ENCODE measurements at places on chromosomes 3 and 15.

DNA sequence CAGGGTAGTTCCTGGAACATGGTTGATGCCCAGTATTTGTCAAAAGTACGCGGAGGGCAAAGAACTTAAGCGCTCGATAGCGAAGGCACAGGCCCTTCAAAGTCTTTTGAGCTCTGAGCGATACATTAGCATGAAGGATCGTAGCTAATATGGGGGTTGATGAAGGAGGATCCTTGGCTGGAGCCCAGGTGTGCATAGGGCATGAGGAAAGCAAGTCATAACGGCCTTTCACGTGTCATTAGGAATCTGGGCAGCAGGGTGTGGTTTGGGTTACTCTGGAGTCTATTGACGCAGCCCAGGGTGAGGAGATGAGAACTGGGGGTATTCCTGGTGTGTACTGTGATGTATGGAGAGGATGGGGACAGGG, 31.7 kb downstream of the SPINK8 start:
- DNase-seq, result no peak

- DNase-seq, result no peak
Measured at GRCh38 chr3:182794455-182795388, 1.4 kb downstream of the ATP11B start.

DNA sequence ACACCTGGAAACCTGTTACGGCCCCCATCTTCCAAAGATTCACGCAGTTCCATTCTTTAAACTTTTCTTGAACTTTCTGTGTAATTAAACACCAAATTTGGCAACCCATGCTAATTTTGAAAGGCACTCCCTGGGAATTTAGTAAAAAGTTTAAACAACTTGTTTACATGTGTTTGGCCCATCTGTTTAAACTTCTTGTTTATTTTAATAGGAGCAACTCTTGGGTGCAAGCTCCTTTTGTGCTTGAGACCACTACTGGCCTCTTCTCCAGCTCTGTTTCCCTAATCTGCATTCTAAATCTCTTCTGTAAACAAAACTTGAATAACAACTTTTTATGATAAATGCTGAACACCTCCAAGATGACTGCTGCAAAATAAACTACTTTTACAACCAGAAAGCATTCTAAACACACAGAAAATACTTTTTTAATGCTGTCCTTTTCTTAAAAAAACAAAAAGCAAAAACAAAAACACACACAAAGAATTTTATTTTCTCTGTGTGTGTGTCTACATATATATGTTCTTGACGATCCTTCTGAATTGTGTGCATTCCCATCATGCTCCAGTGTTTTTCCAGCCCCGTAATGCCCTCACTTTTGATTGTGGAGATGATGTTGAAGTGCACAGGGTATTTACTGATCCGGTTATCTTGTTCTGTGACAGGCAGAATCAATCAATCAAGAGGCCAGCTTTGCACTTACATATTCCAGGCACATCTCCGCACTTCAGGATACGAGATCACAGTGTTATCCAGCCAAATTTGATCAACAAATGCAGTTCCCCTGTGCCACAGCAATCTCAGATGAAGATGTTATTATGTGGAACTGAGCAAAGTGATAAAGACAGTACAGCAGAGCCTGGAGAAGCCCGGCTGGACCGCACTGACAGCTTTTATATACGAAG, 416.9 kb downstream of the FOXP1 start:
- DNase-seq, result no peak

DNA sequence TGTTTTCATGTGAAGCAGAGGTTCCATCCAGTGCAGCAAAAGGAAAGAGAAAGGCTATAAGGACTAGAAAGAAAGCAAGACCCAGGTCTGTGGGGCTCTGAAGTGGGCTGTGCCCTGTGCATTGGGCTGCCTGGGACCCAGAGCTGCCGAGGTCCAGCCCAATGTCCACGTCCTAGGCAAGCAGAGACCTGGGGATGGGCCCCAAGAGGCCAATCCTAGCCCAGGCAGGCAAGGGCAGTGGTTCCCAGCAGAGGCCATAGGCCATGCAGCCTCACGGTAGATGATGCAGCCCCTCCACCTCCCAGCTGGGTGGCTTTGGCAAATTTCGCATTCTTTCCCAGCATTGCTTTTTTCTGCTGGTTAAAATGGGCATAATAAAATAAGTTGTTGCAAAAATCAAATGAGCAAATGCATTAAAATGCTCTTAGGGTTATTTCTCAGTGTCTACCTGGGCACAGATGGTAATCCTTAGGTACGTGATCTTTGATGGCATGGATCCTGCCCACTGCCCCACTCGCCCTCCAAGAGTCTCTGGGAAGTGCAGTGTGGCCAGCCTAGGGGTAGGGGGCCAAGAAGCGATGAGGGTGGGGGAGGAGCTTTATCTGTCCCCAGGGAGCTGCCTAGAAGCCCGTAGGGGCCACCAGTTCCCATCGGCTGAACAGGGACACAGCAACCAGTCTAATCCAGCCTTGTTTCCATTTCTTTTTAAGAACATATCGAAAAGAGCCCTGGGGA, 22.3 kb upstream of the GP9 start:
- DNase-seq, result no peak

DNA sequence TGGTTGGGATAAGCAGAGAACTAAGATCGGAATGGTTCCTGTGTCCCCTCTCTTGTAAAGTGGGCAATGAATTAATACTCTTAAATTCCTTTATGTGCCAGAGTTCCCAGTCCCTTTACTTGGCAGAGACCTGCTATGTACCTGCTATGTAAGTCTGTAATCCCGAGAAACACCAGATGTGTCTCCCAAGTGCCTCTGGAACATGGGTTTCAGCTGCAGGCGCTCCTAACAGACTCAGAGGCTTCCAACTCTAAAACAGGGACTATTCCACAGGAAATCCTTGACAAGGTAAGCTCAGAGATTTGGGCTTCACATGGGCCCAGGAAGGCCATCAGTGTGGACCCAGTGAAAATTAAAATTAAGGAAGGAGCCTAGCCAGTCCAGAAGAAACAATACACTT, 117.7 kb upstream of the PLCL2 start:
- DNase-seq, result no peak

DNA sequence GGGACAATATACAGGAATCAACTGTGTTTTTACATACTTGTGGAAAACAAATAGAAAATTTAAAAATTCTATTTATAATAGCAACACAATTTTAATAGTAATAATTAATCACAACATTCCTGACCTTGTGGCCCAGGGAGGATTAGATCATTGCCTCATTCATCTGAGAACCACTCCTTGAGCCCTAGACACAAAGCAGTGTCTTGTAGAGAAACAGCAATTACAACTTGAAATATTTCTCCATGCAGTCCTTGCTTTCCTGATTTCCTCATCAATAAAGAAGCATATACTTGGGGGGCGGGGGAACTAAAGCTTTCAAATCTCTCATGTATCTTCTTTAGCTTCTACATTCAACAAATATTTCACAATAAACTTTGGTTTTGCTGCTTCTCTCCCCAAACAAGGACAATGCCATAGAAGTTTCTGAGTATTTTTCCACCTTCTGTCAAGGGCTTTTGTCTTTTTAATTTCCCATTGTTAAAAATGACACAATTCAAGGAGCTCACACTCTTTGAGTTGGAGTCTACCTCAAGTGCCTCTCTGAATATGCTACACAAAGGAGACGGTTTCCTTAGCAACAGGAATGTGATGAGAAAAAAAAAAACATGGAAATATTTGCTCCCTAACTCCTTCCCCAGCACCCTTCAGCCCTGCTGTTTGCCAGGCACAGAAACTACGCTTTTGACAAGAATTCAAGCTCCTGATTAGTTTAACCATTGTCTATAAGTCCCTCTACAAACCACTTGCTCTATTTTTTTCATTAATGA, 118.8 kb downstream of the ARPP21 start:
- no peak for DNase-seq

DNA sequence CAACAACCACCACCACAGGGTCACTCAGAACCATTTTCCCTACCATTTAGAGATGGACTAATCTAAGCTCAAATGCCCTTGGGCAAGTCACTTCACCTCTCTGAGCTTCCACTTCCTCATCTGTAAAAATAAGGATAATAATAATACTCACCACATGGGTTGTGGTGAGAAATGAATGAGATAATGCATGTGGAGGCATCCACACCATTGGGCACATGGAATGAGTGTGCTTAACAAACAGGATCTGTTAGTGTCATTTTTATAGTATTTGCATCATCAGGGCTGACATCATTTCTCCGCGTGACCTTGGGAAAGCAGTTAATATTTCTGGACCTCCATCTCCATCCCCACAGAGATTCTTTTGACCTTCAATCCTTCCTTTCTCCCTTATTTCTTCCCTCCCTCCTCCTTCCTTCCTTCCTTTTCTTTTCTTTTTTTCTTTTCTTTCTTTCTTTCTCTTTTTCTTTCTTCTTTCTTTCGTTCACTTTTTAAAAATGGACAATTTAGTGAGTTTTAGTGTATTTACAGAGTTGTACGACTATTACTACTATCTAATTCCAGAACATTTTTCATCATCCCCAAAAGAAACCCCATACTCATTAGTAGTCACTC, 7.7 kb upstream of the RFT1 start:
- DNase-seq, result no peak

DNA sequence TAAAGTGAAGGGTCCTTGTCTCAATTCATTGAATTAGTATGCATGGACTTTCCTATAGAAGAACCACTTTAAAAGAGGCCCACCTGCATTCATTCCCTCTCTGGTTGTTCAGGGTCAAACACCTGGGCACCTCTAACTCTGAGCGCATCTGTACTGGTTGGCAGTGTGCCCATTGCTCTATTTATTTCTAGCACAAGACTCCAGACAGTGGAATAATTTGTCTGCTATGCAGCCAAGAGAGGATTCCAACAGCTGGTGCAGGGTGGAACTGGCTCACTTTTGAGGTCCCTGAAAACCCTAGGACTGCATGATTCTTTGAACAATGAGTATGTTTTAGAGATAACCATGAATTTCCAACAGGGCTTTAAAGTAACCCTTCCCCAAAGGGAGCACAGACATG, 57.9 kb downstream of the CCDC33 start:
- DNase-seq, result no peak

GRCh38 chr3:194314388-194315068, 36.6 kb downstream of the CPN2 start:
- DNase-seq, result no peak

DNA sequence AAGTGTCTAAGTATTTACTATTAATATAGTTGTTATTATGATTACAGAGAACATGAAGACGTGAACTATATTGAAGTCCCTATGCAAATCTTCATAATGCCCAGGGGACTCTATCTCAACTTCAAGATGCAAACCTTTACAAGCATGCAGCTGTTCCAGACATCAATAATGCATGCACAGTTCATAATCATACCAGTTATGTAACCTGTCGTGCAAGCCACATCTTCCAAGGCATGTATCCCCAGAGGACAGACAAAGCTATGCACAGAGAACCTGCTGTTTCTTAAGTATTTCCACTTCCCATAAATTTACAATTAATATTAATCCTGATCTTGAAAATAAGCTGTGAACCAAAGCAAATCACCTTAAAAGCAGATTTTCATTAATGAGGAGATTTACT, 534.1 kb downstream of the TUSC7 start:
- no peak for DNase-seq

DNA sequence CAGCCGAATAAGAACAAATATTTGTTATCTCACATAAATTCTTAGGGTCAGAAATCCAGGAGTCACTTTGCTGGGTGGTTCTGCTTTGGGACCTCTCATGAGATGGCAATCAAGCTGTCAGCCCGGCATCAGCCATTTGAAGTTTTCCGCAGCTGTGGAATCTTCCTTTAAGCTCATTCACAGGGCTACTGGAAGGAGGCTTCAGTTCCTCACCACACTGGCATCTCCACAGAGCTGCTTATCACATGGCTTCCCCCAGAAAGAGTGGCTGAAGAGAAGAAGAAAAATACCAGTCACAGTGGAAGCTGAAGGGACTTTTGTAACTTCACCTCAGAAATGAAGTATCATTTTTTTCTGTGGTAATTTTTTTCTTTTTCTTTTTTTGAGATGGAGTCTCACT, 267.7 kb downstream of the CHL1 start:
- DNase-seq, result no peak

DNA sequence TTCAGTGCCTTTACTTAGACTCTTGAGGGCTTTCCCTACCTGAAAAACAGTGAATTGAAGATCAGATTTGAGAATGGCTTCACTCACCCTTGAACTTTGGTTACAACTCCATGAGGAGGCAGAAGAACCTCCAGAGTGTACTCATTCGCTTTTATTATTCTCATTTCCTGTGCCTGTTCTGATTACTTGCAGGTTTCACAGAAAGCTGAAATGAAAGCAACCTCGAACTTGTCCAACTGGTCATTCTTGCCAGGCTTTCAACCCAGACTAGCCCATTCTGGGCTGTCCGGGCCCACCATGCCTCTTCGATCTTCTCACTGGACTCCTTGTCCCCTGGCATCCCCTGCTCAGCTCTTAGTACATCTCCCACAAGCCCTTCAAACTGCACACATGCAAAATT, 20.2 kb upstream of the THUMPD3 start:
- no peak for DNase-seq

DNA sequence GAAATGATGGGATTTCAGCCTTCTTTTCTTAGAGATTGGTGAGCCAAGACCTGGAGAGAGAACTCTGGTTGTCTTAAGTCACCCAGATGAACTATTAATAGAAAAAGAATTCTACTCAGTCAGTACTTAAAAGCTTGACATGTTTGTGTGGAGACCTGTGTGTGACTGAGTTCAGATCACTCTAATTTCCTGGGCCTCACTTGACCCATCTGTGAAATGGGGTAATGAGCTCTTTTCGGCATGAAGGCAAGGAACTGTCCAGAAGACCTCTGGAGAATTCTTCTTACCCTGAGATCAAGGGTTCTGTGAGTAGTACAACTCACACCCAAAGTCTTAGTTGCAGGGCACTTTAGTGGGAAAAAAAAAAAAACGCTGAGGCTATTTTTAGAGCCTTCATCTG, 92.9 kb downstream of the LPP start:
- no peak for DNase-seq

GRCh38 chr3:117479095-117479494, 769.5 kb downstream of the TUSC7 start:
- no peak for DNase-seq

DNA sequence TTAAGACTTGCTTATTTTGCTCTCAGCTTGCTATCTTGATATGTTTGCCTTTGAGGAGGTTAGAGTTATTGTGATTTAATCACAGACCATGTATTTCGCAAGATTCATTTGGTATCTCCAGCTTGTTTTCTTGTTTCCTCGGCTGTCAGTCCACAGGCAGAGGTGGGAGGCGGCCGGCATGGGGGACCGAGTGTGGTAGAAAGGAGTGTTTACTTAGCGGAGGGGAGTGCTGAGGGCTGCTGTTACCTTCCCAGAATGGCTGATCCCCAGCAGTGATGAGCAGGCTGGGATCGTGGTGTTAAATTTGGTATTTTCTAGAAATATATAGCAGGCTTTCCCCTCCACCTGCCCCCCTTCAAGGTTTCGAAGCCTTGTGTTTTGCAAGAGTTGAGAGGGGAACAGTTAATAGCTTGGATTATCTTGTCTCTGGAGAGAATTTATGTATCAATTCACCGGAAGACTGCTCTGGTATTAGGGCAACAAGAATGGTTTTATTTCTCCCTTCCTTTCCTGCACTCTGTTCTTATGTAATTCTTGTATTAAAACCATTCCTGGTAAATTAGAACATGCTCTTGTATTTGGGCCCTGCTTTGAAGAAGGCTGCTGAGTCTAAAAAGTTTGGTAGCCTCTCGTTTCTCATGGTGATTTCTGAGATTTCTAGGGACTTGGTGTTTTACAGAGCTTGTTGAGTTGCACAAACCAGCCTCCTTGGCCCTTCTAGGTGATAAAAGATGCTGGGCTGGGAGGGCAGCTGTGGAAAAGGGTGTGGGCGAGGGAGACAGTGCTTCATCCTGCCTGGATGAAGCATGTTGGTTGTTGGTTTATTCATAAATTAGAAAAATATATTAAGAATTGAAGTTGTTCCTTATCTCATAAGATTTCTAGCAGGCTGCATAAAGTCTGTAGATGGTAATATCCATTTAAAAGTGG, 151.4 kb downstream of the IGF1R start:
- DNase-seq, result no peak

GRCh38 chr15:68789534-68790241, 31.0 kb downstream of the ANP32A start:
- no peak for DNase-seq
